ENCODE measurements at places on chromosomes 5 and 9.

DNA sequence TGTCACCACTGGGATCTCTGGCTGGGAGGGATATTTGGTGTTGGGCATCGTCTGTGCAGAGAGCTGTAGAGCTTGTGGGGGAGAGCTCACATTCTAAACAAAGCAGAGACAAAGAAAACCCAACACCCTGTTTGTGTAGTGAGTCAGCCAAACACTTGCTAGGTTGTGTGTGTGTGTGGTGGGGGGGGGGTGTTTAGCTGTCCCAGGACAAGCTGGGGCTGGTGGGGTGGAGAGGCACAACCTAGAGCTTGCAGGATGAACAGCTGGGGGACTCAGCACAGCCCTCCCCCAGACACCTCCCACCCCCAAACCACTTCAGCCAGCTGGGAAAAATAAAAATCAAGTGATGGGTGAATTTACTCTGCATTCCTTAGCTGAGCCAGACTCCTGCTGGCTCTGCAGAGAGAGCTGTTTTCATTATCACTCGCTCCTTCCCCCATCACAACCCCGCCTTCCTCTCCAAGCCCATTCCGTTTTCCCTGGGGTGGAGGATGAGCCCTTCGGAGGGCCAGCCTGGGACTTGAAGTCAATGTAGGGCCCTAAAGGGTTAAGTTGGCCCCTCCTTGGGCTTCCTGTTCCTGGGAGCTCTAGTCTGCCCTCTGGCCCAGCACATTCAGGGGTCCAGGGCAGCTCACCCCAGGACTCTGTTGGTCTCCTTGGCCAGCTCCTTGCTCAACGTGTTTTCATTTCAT is 2.6 kb downstream of the OLFML2A start:
- DNase-seq: peak; percentile 95

GRCh38 chr9:76302947-76303550 is 91.2 kb downstream of the RFK start:
- peak; percentile 11 for DNase-seq

DNA sequence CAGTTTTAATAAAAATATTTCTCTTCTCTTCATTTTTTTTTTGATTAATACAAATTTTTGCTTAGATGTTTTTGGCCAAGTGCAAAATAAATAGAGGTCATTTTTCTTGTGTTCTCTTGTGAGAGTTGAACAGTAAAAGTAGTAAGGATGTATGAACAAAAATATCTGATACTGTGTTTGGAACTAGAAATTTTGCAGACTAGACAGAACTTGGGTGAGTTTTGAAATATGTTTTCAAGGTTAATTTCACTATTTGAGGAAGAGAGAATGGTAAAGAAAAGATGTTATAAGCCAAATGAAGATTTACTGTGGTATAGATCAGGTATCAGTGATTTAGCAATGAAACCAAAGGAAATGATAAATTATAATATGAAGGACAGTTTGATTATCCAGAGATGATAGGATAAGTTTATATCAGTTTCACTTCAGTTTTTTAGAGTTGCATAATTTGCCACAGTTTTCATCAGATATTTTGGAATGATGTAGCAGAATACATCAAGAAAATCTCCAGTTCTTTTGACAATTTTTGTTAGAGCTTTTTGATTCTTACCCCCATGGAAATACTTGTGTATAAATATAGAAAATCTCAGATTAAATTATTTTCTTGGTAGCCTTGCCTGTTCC is 147.9 kb upstream of the VCAN start:
- no peak for DNase-seq

- no peak for DNase-seq
These were observed 404.8 kb downstream of the MAT2B start for GRCh38 chr5:163910226-163910625.

- DNase-seq: no peak
These were observed 250.4 kb upstream of the GRAMD2B start for GRCh38 chr5:126172812-126173211.

GRCh38 chr5:174145821-174146220 is 100.3 kb downstream of the NSG2 start:
- DNase-seq: no peak

- DNase-seq: no peak
These were observed 43.4 kb downstream of the RXRA start for GRCh38 chr9:134369416-134370212.

DNA sequence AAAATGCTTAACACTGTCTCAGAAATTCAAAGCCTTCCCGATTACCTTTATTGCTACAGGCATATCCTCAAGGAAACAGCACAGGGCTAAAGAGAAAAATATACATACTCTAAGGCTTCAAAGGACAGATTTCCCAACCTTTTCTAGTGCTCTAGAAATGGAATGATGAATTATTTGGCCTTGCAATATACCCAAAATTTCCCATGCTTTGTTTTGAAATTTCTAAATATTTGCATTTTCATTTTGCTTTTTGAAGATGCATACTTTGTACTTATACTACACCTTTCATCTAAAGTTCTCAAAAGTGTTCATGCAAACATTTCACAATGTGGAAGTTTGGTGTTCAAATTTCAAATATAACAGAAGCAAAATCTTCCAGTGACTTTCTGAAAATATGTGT is 312.7 kb upstream of the PDE4D start:
- no peak for DNase-seq

- DNase-seq: no peak
These were observed 8.3 kb upstream of the COMMD10 start for GRCh38 chr5:116076496-116076895.

- DNase-seq: no peak
These were observed 53.5 kb upstream of the MCCC2 start for GRCh38 chr5:71533615-71534014.

- peak; percentile 17 for DNase-seq
These were observed 113.6 kb downstream of the DEPDC1B start for GRCh38 chr5:60586307-60586901.

DNA sequence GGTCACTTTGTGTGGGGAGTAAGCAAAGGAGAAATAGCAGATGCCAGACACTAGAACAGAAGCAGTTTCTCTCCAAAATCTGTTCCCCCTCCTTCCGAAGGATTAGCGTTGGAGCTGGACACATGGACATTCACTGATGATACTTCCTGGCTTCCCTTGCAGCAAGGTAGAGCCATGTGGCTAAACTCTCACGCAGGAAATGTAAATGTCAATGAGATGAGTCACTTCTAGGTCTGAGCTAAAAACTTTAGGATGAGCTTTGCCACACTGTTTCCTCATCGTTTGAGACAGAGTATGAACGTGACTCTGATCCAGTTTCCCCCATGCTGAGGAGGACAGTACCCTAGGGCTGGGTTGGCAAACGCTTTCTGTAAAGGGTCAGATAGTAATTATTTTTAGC is 5.1 kb downstream of the BHMT2 start:
- peak; percentile 23 for DNase-seq

GRCh38 chr5:32589942-32590869 is 4.8 kb downstream of the SUB1 start:
- DNase-seq: peak; percentile 47

- no peak for DNase-seq
These were observed 100.1 kb downstream of the FBXL7 start for GRCh38 chr5:15600035-15600434.

DNA sequence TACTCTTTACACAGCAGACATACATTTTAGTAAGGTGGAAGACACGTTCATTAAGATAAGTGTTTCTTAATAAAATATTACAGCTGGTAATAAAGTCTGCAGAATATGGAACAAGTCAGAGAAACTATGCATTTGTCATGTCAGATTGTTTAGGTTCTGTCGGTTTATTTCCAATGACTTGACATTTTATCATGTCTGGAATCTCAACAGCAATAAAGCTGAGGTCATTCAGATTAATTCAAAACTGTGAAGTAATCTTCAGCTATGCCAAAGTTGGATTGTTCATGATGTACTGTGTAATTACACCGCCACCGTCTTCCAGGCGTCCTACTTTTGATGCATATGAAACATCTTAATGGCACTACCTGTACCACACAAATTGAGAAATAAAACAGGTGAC is 1032.6 kb downstream of the CDH12 start:
- no peak for DNase-seq

DNA sequence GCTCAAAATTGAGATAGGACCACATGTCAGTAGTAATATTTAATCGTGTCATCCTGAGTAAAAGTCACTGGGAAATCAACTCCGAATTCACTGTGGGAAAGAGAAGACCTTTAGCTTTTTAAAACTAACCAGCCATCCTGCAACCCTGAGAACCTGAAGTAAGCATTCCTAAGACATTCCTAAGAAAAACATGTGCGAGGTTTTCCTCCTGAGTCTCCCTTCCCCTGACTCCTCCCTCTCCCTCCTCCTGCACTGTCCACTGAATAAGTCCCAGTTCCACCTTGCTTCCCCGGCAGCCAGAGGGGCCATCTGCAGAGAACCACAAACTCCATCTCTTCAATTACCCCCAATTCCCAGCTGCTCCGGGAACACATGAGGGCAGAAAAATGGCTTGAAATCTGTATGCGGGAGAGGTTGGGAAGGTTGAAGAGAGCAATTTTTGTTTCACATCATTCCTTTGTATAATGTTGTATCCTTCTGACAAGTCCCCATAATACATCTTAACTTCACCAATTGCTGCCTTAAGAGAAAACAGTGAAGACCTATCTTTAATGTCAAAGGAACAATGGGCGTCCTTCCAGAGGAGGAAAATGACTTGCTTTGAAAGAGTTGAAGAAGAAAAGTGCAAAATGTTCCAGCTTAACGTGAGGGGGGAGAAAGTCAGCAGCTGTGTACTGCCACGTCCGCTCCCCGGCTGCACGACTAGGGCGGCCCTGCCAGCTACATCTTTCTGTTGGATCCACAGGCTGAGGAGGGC is 186.3 kb downstream of the ZNF462 start:
- no peak for DNase-seq

DNA sequence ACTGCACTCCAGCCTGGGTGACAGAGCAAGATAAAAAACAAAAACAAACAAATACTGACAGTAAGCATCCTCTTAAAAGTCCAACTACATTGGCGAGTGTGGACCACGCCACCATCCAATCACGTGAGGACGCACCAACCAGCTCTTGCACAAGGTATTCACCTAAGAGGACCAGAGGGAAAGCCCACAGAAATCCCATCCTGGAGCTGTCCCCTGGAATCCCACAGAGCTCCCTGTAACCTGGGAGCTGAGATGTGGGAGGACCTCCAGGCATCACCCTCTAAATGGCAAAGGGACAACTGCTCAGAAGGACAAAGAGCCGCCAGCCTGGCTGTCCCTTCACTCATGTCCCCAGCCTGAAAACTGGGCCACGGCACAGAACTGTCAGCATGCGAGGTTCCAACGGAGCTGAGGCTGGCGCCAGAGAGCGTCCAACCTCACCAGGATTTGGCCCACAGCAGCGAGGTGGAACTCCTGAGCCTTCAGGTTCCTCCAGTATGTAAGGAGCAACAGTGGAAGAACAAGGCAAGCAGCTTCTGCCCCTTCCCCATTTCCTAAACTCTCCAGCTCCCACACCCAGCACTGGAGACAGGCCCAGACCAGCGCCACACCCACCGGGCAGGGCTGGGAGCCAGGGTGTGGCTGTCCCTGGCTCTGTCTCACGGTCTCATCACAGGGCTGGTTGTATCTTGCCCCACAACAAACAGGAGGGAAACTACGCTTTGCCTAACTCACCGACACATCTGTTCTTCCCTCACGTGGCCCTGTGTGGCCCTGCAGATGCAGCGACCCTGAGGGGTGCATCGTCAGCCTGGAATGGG is 15.2 kb downstream of the IPPK start:
- DNase-seq: no peak

- no peak for DNase-seq
These were observed 2.0 kb upstream of the RXFP3 start for GRCh38 chr5:33934176-33934575.

GRCh38 chr5:85288914-85289313 is 904.2 kb upstream of the EDIL3 start:
- DNase-seq: no peak

DNA sequence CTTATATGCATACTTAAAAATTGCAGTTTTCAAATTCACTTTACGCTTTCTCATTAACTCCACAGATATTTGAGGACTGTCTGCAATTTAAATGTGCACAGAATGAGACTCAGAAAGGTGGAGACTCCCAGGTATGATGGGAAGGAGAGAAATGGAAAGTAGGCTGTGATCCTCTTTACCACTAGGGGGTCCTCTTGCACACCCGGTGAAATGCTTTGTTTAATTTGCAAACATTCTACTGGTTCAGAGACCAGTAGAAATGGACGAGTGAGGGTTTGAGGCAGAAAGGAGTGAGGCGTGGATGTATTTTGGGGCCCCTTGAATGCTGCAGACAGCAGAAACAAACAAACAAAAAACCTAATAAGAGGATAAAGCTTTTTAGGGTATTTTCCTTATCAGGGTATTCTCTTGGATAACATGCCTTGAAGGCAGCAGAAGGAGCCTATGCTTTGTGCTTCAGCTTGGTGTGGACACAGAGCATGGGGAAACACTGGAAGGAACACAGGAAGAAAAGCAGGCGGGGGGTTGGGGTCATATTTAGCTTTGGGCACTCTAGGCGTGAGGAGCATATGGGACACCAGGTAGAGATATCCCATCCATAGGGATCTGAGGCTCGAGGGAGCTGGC is 410.1 kb downstream of the DMRT2 start:
- no peak for DNase-seq

GRCh38 chr5:143638654-143639053 is 173.3 kb upstream of the HMHB1 start:
- no peak for DNase-seq

GRCh38 chr5:111242606-111243005 is 18.4 kb downstream of the CAMK4 start:
- no peak for DNase-seq

DNA sequence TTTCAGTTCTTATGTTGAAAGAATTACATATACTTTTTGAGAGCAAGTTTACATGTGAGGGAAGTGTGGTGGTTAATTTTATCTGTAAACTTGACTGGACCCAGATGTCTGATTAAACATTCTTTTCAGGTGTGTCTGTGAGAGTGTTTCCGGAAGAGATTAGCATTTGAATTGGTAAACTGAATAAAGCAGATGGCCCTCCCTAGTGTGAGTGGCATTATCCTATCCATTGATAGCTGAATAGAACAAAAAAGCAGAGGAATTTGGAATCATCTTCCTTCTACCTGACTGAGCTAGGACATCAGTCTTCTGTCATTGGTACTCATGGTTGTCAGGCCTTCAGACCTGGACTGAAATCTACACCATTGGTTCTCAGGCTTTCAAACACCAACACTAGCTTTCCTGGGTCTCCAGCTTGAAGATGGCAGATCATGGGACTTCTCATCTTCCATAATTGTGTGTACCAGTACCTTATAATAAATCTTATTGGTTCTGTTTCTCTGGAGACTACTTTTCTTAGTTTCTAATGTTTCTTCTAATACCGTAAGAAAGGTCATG is 36.6 kb downstream of the NREP start:
- DNase-seq: no peak

GRCh38 chr9:94911986-94912635 is 185.6 kb downstream of the AOPEP start:
- no peak for DNase-seq

DNA sequence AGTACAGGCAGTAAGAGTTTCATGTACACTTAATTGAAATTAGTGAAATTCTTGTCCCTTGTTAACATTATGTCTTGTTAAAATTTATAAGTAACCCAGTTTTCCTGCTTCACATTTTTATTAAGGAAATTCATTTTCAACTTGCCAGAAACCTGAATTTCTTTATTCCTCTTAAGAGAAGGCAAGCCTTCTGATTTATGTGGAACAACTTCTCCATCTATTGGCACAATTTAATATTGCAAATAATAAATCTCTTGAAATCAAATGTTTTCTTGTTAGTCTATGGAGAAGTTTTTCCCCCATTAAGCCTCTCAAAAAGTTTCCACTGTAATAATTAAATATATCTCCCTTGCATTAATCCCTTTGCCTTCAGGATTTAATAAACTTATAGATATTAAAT is 33.8 kb upstream of the ACO1 start:
- DNase-seq: no peak

GRCh38 chr5:124480022-124480421 is 266.4 kb downstream of the ZNF608 start:
- DNase-seq: no peak

All from fibroblast of skin of left quadriceps (primary cell).